ENCODE measurements at places on chromosomes 13 and 19. TPM values are rescaled to one million over a fixed set of nuclear protein-coding genes. Genes with fewer than 3 reads are reported as not detected.
A peak's percentile ranks its signal among the peaks of the same experiment; 100 is the strongest.

ZNF607 gene
- 7.7 TPM for polyA plus RNA-seq

KLF2 gene
- polyA plus RNA-seq = 138 TPM

ZNF599 gene
- 6.0 TPM for polyA plus RNA-seq

ZNF177 gene
- 0.64 TPM for polyA plus RNA-seq

BEST2 gene
- polyA plus RNA-seq = not detected

ADAT3 gene
- 6.3 TPM for polyA plus RNA-seq

FGF22 gene
- polyA plus RNA-seq = not detected

DNA sequence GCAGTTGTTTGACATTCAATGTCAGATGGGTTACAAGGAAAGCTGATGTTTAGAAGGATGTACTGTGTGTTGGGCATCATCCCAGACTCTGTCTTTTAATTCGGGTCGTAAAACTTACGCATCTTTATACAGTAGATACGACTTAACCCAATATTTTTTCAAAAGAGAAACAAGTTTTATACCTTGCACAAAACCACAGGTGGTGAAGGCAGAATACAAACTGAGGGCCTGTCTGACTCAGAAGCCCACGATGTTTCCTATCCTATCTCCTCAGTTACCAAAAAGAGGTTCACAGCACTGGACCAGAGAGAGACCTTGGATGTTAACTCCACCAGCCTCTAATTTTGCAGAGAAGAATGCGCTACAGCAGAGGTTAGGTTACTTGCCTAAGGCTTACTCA, 477.0 kb downstream of the FOXO1 start:
- peak overlapping the region; percentile 87 for H3K27ac ChIP-seq
- DNase-seq = peak; percentile 44
- H3K36me3 ChIP-seq = no peaks in the 10 kb centered on the region
- peak overlapping the region; percentile 70 for H3K4me3 ChIP-seq

- H3K36me3 ChIP-seq = no peaks in the 10 kb centered on the region
- H3K27me3 ChIP-seq = no peaks in the 10 kb centered on the region
- H3K4me3 ChIP-seq = peak overlapping the region; percentile 61
- peak; percentile 89 for DNase-seq
Observed at GRCh38 chr19:6737873-6738786, 750 bp upstream of the GPR108 start.

DNA sequence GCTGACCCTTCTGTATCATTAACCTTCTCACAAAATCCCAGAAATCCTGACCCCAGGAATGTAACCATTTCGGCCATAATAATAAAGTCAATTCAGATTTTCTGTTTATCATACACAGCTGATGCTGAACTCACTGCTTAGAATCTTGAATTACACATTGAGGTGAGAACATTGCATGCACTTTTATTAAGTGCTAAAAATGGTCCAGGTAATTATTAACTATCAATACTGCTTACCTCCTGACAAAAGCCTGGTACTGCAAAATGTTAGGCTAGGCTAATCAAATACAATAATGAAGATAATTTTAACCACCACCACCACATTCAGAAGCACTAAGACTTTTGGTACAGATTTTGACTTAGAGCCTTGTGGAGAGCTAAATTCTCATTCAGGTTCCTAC, 36.1 kb downstream of the KLF12 start:
- no peak overlapping the region for H3K4me3 ChIP-seq
- no peaks in the 10 kb centered on the region for H3K36me3 ChIP-seq
- no peaks in the 10 kb centered on the region for H3K27me3 ChIP-seq

DNA sequence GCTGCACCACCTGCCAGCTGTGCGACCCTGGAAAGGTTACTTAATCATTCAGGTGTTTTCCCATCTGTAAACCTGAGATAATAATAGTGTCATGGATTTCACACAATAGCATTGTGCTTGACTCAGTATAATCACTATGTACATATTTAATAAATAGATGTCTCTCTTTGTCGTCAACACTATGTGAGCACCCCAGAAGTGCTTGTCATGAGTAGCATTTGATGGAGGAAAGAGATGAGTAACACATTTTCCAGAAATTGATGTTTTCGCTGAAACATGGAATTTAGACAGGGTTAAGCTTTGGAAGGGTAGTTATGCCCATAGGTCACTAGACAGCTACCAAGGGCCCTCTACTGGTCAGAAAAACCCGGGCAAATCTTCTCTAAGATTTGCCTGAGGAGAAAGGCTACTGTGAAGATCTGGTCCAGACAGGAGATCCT, 9.5 kb upstream of the MBNL2 start:
- H3K27me3 ChIP-seq = no peaks in the 10 kb centered on the region
- no peak for DNase-seq
- no peaks in the 10 kb centered on the region for H3K36me3 ChIP-seq
- peaks cover 33% of the 10 kb centered on the region for H3K4me1 ChIP-seq

GRCh38 chr13:34144142-34144541, 326.2 kb downstream of the RFC3 start:
- H3K27ac ChIP-seq = no peak overlapping the region
- no peak for DNase-seq
- H3K4me1 ChIP-seq = no peaks in the 10 kb centered on the region
- H3K4me3 ChIP-seq = no peak overlapping the region
- peaks cover 2% of the 10 kb centered on the region for H3K27me3 ChIP-seq

- DNase-seq = no peak
- H3K27me3 ChIP-seq = no peaks in the 10 kb centered on the region
- no peak overlapping the region for H3K27ac ChIP-seq
- H3K36me3 ChIP-seq = no peaks in the 10 kb centered on the region
Observed at GRCh38 chr19:2533686-2534422, 57.9 kb downstream of the GADD45B start.

GRCh38 chr13:87123987-87124784, 547.0 kb upstream of the SLITRK5 start:
- no peaks in the 10 kb centered on the region for H3K27me3 ChIP-seq
- no peak overlapping the region for H3K4me3 ChIP-seq
- H3K36me3 ChIP-seq = no peaks in the 10 kb centered on the region

DNA sequence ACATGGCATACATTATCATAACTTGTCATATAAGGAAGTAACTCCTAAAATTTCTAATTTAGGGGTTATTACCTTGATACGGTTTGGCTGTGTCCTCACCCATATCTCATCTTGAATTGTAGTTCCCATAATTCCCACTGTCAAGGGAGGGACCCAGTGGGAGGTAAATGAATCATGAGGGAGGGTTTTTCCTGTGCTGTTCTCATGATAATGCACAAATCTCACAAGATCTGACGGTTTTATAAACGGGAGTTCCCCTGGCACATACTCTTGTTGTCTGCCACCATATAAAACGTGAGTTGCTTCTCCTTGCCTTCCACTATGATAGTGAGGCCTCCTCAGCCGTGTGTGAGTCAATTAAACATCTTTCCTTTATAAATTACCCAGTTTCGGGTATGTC, 76.0 kb downstream of the ZDHHC20 start:
- no peak overlapping the region for H3K4me3 ChIP-seq
- no peaks in the 10 kb centered on the region for H3K27me3 ChIP-seq
- H3K36me3 ChIP-seq = peaks cover 65% of the 10 kb centered on the region
- no peaks in the 10 kb centered on the region for H3K4me1 ChIP-seq
- H3K27ac ChIP-seq = no peak overlapping the region

- H3K27ac ChIP-seq = no peak overlapping the region
- H3K4me1 ChIP-seq = no peaks in the 10 kb centered on the region
- no peak overlapping the region for H3K4me3 ChIP-seq
- H3K36me3 ChIP-seq = no peaks in the 10 kb centered on the region
Observed at GRCh38 chr13:66462187-66462586, 767.9 kb downstream of the PCDH9 start.

- no peaks in the 10 kb centered on the region for H3K36me3 ChIP-seq
- no peak overlapping the region for H3K4me3 ChIP-seq
- no peak overlapping the region for H3K27ac ChIP-seq
- no peaks in the 10 kb centered on the region for H3K4me1 ChIP-seq
- peaks cover 3% of the 10 kb centered on the region for H3K27me3 ChIP-seq
Observed at GRCh38 chr13:44303681-44304432, 69.8 kb upstream of the SERP2 start.

- H3K27me3 ChIP-seq = peaks cover 4% of the 10 kb centered on the region
- no peak overlapping the region for H3K4me3 ChIP-seq
- H3K36me3 ChIP-seq = no peaks in the 10 kb centered on the region
Observed at GRCh38 chr13:46961719-46962118, 64.9 kb upstream of the HTR2A start.

DNA sequence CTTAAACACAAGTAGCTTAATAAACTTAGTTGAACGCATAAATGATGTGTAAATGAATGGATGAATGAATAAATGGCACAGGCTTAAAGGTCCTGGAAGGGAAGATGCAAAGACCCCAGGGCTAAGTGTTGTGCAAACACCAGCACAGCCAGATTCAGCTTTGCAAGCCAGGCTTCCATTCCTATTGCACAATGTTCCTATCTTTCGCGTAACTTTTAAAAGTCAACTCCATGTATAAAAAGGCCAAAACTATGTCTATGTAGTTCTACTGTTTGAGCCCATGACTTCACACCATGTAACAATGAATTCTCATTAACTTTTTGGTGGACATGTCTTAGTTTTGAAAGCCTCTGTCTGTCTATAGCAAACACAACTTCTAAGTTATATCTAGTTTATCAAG, 226.0 kb downstream of the NALCN start:
- H3K4me3 ChIP-seq = no peak overlapping the region
- H3K4me1 ChIP-seq = no peaks in the 10 kb centered on the region
- no peak overlapping the region for H3K27ac ChIP-seq
- no peaks in the 10 kb centered on the region for H3K27me3 ChIP-seq
- H3K36me3 ChIP-seq = no peaks in the 10 kb centered on the region

- DNase-seq = no peak
- no peak overlapping the region for H3K27ac ChIP-seq
- H3K27me3 ChIP-seq = no peaks in the 10 kb centered on the region
- no peaks in the 10 kb centered on the region for H3K4me1 ChIP-seq
- no peak overlapping the region for H3K4me3 ChIP-seq
Observed at GRCh38 chr19:45234089-45234869, 10.9 kb downstream of the EXOC3L2 start.

GRCh38 chr19:54422136-54422535, 6.9 kb downstream of the TTYH1 start:
- no peak overlapping the region for H3K4me3 ChIP-seq
- H3K27me3 ChIP-seq = peaks cover 5% of the 10 kb centered on the region
- no peak for DNase-seq
- H3K27ac ChIP-seq = no peak overlapping the region
- H3K4me1 ChIP-seq = no peaks in the 10 kb centered on the region

- H3K27ac ChIP-seq = peak within 1 kb of the TSS; percentile 86
- no peaks in the 10 kb centered on the region for H3K27me3 ChIP-seq
- H3K4me1 ChIP-seq = peaks cover 19% of the 10 kb centered on the region
- H3K36me3 ChIP-seq = no peaks in the 10 kb centered on the region
- peak within 1 kb of the TSS; percentile 77 for H3K4me3 ChIP-seq
Observed at GRCh38 chr19:11964858-11965645, at the start of gene ZNF763. TSS of gene ZNF763 (plus strand) at chr19:11965040. CDS start at chr19:11965209, 169 bp downstream.

DNA sequence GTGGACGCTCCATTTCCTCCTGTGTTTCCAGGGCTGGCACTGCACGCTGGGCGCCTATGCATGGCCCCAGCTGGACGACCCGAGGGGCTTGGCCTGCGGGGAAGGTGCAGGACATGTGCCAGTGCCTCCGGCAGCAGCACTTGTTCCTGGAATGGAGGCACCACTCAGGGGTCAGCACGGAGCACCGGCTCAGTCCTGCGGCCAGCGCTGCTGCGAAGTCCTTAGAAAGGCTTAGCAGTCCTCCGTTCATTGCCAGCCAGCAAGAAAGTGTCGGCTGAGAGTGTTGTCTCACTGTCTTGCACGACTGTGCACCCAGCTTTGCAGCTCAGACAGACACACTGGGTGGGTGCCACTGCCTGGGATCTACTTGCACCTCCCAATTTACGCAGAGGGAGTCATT, 36.1 kb upstream of the TUBGCP3 start:
- H3K27ac ChIP-seq = no peak overlapping the region
- H3K4me3 ChIP-seq = no peak overlapping the region
- peaks cover 2% of the 10 kb centered on the region for H3K27me3 ChIP-seq
- H3K4me1 ChIP-seq = no peaks in the 10 kb centered on the region

- H3K4me1 ChIP-seq = no peaks in the 10 kb centered on the region
- no peaks in the 10 kb centered on the region for H3K27me3 ChIP-seq
- H3K4me3 ChIP-seq = no peak overlapping the region
- peak; percentile 17 for DNase-seq
- no peaks in the 10 kb centered on the region for H3K36me3 ChIP-seq
- H3K27ac ChIP-seq = no peak overlapping the region
Observed at GRCh38 chr13:96984051-96984508, 10.2 kb downstream of the OXGR1 start.

- H3K4me1 ChIP-seq = peaks cover 74% of the 10 kb centered on the region
- H3K36me3 ChIP-seq = peaks cover 8% of the 10 kb centered on the region
- peak overlapping the region; percentile 99 for H3K27ac ChIP-seq
- no peak for DNase-seq
Observed at GRCh38 chr13:50125304-50125553, 110.0 kb downstream of the KCNRG start.

DNA sequence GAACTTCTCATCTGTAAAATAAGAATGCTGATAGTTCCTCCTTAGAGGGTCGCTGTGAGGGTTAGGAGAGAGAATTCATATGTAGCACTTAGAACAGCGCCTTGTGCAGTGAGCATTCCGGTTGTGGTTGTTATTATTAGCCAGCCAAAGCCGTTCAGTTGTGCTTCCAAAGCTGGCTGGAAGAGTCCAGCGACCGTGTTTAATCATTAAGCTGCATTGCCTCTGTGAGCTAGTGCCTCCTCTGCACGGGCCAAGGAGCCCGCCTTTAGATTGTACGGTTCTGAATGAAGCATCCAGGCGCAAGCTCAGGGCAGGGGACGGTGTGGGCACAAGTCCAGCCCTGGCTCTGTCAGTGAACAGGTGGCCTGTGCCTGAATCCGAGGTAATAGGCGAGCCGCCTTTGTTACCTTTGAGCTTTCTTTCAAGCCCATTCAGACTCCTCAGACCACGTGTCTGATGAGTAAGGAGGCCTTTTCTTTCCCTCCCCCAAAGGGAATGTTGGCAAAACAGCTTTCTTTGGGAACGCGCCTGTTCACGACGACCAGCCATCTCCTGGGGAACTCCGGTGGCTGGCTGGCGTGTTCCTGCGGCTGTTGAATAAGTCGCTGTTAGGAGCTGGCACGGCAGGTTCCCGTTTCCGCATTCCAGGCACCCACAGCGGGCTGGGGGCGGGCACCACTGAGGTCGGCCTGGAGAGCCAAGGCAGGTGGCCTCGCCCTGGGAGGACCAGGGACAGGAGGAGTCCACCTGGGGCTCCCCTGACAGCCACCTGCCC, 25.1 kb downstream of the SIPA1L3 start:
- no peaks in the 10 kb centered on the region for H3K27me3 ChIP-seq
- no peak overlapping the region for H3K27ac ChIP-seq
- no peak for DNase-seq
- H3K4me3 ChIP-seq = no peak overlapping the region
- no peaks in the 10 kb centered on the region for H3K4me1 ChIP-seq
- peaks cover 6% of the 10 kb centered on the region for H3K36me3 ChIP-seq

DNA sequence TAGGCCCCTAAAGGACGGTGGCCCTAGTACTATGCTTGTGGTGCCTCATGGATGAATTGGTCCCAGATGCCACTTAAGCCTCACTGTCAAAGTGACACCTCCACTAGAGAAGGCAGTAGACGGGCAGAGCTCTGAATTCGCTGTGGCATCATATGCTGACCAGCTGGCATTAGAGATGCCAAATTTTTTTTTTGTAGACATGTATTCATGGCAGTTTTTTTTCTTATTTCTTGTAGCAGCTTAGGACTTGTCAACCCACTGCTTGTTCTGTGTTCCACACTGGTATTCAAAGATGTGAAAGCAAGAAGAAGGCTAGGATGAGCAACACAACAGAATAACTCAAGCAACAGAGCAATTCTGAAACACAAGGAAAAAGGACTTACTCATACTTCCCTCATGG, 212.5 kb downstream of the DLEU7 start:
- no peaks in the 10 kb centered on the region for H3K27me3 ChIP-seq
- no peak overlapping the region for H3K4me3 ChIP-seq
- no peaks in the 10 kb centered on the region for H3K4me1 ChIP-seq
- no peak for DNase-seq
- no peaks in the 10 kb centered on the region for H3K36me3 ChIP-seq
- H3K27ac ChIP-seq = no peak overlapping the region

Measured in CD4-positive, CD25-positive, alpha-beta regulatory T cell (primary cell).